ENCODE measurements at places on chromosomes 5 and 9.

DNA sequence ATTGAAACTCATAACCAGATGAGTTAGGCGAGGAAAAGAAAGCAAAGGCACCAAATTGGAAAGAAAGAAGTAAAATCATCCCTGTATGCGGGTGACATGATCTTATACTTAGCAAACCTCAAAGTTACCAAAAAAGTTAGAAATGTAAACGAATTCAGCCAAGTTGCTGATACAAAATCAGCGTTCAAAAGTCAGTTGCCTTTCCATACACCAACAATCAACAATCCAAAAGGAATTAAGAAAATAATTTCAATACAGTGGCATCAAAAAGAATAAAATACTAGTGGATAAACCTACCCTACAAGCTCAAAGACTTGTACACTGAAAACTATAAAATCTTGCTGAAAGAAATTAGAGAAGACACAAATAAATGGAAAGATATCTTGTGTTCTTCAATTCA, 14.5 kb downstream of the OBP2B start:
- DNase-seq = no peak

- DNase-seq = no peak
Observed at GRCh38 chr9:23551311-23551721, 274.7 kb downstream of the ELAVL2 start.

DNA sequence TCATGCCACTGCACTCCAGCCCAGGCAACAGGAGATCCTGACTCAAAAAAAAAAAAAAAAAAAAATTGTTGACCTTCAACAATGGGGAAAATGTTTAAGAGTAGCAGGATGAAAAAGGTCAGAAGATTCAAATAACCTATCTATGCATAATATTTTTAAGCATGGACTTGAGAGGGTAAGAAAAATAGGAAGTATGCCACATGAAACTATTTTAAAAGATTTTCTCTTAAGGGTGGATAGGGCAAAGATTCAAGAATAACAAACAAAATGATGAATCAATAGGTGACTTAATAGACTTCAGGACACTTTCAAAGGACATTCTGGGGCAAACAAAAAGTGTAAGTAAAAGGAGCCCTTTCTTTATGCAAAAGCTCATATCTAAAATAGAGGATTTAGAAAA, 3.2 kb downstream of the TEX48 start:
- DNase-seq = no peak

DNA sequence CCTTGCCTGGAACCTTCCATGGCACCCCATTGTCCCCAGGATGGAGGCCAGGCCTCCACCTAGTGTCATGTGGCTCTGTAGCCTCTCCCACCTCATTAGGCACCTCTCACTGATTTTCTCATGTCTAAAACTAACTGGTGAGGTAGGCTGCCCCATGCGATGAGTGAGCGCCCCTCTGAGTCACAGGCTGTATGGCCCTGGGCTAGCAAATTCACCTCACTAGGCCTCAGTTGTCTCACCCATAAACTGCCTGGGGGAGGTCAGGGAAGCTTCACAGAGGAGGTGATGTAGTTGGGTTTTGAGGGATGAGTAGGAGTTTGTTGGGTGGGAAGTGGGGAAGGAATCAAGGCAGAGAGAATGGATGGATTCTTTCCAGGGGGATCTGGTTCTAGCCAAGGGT, 8.8 kb downstream of the RXRA start:
- DNase-seq = no peak

GRCh38 chr9:112125951-112126388, 49.1 kb downstream of the SUSD1 start:
- DNase-seq = no peak

DNA sequence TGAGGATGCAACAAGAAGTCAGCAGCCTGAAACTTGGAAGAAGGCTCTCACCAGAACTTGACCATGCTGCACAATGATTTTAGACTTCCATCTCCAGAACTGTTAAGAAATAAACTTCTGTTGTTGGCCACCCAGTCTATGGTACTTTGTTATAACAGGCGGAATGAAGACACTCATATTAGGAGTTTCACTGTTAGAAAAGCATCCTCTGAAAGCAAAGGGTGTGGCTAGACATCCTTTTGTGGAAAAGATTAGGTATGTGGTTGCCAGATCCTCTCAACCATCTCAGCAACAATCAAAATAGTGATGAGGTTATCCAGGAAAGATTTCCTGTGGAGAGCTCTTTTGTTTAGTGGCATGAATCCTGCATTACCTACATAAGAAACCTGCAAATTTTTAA, 20.7 kb downstream of the ITGA2 start:
- DNase-seq = no peak

DNA sequence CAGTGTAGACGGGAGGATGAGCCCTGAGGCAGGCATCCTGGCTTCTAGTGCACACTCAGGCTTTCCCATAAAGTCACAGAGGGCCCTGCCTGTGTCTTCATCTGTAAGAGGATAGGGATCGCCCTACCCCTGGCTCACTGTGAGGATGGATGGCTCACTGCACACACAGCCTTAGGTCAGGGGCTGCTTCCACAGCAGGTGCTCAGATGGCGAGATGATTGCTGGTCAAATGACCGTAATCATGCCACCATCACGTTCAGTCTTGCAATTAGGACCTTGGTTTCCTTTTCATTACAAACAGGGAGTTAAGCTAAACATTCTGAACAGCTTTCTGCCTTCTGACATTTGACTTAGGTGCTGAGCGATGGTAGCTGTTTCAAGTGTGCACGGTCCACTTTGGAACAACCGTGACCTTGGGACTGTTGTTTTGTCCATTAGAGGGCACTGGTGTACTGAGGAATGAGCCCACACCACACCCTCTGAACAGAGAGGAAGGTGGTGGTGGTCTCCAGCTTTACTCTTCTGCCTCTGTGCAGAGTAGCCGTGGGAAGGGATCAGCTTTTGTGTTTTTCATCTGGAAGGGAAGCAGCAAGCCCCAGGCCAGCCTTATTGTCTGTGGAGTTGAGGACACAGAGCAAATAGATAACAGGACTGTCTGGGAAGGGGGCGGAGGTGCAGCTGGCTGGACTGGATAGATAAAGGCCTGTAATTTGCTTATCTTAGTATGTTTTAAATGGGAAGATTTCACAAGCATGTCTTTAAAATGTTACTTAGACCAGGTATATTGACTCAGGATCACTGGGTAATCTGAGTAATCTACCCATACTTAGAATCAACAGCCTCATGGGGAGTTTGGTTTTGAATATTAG, 183.1 kb downstream of the TRIO start:
- DNase-seq = no peak

DNA sequence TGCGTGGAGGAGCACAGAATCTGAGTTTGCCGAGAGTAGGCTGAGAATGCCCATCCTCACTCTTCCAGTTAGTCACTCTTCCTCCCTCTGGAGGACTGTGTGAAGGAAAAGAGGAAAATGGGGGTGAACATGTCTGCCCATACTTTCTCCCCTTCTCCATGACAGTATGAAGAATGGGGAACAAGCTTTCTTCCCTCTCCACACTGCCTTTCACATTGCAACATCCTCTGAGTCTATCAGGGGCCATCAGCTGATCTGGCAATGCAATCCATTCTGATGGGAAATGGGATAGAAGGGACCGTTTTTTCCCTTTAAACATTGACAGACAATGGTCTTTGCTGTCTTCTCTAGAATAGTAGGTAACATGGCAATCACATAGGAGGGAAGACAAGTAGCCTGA, 56.8 kb downstream of the UGCG start:
- no peak for DNase-seq

GRCh38 chr5:1374030-1374678, 29.3 kb upstream of the CLPTM1L start:
- no peak for DNase-seq

DNA sequence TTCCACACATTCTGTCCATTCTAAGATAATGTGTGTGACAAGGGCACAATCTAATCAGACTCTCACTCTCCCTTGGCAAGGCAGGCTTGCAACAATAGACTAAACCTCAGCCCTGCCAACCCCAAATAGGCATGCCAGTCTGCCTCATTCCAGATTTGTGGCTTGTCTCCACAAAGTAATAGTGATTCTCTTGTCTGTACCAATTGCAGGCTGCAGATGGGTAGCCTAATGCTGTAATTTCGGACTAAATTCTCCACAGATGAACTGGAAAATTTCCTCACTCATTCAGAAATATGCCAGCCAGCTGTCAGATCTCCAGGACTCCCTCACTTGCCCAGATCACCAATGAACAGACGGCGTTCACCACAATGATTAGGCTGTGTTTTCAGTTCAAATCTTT, 413.6 kb downstream of the ELAVL2 start:
- no peak for DNase-seq

DNA sequence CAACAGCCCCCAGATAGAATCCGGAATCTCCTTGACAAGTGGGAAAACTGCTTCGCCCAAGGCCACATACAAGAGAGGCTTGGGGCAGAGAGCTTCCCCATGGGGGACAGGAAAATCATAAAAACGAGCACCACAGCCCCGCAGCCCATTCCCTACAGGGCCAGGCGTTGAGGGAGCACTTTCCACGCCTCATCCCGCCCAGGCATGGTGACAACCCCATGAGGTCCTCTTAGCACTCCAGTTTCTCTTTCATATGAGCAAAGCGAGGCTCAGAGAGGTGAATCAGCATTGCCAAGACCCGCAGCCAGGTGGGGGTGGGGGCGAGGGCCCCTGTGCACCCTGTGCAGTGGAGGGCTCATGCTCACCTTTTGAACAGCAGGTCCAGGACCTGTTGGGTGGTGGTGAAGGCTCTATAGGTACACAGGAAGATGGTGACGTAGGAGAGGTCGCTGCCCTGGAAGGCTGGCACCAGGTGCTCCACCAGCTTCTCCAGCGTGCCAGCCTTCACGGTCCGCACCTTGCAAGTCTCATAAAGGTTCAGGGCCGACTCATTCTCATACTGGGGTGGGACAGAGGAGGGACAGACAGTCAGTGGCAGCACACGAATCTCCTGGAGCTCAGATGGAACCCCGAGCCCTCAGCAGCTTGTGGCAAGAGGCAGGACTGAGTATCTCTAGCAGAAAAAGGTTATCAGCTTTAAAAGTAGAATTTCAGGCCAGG, 10.9 kb downstream of the RALGDS start:
- no peak for DNase-seq

DNA sequence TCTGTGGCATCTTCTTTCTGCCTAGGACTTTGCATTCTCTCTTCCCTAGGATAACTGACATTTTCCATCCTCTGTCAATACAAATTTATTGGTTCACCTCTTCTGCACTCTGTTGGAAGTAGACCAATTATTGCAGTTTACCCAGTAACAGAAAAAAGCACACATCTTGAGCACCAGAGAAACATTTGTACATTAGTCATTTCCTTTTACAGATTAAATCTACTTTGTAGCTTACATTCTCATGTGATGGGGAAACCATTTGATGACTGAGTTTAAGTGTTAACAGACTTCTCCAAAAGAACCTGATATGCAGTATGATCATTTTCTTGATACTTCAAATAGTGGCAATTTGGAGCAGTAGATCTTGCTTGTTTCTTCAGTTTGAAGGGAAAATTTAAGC, 1098.8 kb downstream of the DTWD2 start:
- no peak for DNase-seq
